ENCODE measurements at places on chromosomes 6 and 20.

- DNase-seq, result peak; percentile 35
Observed at GRCh38 chr6:148509800-148510581, 167.4 kb downstream of the SASH1 start.

- DNase-seq, result no peak
Observed at GRCh38 chr6:111872401-111873177, 663 bp downstream of the FYN start.

- DNase-seq, result no peak
Observed at GRCh38 chr6:3455147-3455568, 1.7 kb downstream of the SLC22A23 start.

- no peak for DNase-seq
Observed at GRCh38 chr6:134962421-134962820, 12.5 kb upstream of the ALDH8A1 start.

GRCh38 chr6:134539865-134540323 is 222.0 kb upstream of the SGK1 start:
- DNase-seq, result no peak

- DNase-seq, result peak; percentile 39
Observed at GRCh38 chr6:89410231-89410761, 1.8 kb downstream of the RRAGD start.

DNA sequence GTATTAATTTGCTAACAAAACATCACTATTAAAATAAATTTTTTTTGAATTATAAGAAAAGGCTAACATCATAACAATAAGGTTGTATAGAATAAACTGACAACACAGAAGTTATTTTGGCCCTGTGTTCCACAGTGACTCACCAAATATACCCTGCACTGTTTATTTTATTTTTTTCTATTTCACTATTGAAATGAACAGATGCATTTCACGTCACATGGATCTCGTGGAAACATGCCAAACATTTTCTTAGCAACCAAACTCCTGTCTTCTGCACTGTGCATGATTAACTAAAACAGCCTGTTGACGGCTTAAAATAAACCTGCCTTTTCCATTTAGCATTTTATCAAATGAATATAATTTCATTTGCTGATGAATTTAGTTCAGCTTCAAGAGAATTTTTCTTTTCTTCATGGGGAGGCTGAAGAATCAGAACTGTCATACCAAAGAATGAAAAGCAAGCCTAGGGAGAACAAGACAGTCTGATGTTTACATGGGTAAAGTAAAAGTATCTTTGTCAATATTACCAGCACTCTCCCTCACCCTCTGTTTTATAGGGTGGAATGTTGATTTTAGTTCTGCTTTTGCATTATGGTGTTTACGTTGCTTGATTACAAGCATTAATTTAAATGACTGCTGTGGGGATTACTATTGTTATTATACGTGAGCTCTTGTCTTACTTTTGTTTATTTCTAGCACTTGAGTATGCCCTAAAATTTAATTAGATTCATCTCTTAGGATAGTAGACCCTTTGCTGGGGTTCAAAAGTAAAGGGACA is 115.3 kb downstream of the LCA5 start:
- no peak for DNase-seq

GRCh38 chr6:108559097-108559883 is 1.4 kb upstream of the FOXO3 start:
- peak; percentile 97 for DNase-seq

- DNase-seq, result peak; percentile 64
Observed at GRCh38 chr6:131519670-131520436, 53.2 kb upstream of the ARG1 start.

DNA sequence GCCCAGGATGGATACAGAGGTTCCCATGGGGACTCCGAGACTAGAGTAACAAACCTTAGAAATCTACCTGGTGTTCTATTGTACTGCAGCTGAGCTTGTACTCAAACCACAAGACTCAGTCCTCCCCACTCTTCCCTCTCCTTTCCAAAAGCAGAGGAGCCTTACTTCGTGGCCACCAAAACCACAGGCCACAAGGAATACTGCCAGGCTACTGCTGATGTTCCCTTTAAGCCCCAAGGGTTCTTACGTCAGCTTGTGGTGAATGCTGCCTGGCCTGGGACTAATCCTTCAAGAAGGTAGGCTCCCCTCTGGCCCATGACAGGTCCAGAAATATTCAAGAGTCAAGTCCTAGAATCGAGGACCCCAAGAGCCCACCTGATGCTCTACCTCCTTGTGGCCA is 10.5 kb upstream of the DEFB128 start:
- DNase-seq, result no peak

DNA sequence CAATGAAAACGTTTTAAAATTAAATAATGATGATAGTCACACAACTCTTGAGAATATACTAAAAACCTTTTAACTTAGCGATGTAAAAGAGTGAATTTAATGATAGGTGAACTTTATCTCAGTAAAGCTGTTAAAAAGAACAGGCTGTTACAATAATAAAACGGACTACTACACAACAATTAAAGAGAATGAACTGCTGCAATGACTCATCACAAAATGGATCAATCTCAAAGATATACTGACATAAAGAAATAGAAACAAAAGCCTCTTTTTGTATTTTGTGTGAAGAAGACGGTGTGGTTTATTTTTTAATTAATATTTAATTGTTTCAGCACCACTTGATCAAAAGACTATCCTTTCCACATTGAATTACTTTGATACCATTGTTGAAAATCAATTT is 352.4 kb upstream of the GJE1 start:
- no peak for DNase-seq

GRCh38 chr6:137160763-137161162 is 12.7 kb downstream of the IL22RA2 start:
- DNase-seq, result no peak

GRCh38 chr20:4088766-4089165 is 73.4 kb upstream of the RNF24 start:
- no peak for DNase-seq

DNA sequence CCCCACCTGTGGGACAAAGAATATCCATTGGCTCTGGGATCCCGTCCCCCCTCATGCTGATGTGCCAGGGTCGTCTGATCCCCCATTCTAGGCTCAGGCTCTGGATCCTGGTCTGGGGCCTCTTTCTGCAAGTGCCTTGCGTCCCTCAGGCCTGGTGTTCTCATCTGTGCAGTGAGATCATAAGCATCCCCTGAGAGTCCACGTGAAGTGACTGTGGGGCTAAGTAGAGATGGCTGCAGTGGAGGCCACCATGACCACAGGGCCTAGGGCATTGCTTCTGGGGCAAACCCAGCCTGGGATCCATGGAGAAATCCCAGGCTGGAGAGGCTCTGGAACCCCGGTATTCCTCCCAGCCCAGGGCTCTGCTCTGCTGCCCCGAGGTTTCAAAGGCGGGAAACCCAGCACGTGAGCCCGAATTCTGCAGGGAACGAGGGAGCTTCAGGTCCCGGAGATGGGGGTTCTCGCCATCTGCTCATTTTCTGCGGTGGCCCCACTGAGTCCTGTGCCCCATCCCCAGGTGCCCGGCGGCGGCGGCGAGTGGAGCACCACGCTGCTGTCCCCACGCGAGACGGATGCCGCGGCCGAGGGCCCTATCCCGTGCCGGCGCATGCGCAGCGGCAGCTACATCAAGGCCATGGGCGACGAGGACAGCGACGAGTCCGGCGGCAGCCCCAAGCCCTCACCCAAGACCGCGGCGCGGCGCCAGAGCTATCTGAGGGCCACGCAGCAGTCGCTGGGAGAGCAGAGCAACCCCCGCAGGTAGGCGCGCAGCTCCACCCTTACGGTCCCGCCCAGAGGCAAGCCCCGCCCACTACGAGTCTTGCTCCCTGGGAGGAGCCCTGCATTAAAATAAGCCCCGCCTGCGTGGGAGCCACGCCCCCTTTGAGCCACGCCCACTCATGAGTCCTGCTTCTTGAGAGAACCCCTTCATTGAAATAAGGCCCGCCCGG is 105.5 kb upstream of the MYL9 start:
- no peak for DNase-seq

GRCh38 chr6:170050591-170051041 is 240.3 kb downstream of the DLL1 start:
- DNase-seq, result no peak

Data from AML-193 (cell line).